ENCODE measurements at places on chromosomes 5 and 9.

DNA sequence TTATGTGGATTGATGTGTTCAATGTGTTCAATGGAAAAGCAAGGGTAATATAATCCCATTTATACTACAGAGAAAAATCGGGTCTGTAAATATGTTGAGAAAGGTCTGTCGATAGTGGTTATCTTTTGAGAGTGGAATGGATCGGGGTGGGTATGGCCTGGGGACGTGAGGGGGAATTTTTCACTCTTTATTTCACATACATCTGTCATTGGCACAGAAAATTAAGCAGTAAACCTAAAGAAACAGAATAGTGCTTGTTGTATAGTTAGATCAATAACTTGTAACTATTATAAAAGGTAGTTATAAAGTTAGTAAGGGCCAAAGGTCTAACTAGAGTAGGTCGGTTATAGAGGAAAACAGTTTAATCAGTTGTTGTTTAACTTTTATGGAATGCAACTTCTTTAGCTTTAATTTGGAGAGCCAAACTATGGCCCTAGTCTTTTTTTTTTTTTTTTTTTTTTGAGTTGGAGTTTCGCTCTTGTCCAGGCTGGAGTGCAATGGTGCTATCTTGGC lies 66.1 kb upstream of the ABL1 start:
- DNase-seq: no peak

- DNase-seq: no peak
Measured at GRCh38 chr9:127116957-127117356, 5.5 kb downstream of the ANGPTL2 start.

DNA sequence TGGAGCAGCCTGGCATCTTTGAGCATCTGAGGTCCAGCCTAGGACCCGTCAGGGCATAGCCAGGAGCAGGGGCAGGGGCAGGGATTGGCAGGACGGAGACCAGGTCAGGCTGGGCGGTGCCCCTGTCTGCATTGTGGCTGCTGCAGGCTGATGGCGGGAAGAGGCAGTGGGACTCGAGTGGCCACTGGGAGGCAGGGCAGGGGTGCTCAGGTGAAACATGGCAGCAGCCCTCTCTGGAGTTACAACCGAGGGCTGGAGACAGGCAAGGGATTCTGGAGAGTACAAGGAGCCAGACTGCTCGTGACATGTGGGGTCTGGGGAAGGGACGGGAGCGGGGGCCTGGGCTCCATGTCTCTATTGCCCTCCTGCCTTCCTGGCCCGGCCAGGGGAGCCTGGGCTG lies 97.4 kb upstream of the RAPGEF1 start:
- no peak for DNase-seq

DNA sequence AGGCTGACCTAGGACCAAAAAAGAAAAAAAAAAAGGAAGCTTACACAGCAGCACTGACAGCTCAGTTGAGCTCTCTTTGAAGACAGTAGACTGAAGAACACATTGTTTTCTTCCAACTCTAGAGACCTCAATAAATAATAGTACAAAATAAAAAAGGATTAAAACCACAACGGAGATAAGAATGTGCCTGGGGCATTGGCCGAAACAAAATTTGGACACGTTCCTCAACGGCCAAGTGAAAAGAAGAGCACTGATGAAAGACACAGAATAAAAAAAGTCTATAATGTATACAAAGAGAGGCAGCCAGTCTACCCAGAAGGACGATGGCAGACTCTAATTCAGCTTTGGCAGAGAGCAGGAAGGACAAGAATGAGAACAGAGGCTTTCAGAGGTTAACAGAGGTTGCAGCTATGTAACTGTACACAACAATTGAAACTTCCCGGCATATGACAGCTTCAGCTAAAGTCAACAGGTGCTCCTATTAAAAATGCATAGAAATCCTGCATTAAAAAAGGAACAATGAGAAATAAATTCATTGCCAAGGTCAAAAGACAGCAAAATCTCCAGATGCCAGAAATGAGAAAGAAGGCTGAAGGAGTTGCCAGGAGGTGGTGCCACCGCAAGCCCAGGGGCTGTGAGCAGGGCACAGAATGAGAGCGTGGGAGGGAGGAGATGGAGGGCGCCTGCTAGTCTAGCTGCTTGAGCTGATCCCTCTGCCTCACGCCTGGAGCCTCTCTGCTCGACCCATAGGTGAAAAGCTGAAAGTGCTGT lies 113.9 kb downstream of the DCP2 start:
- DNase-seq: no peak

GRCh38 chr5:112293587-112293986 lies 125.5 kb downstream of the EPB41L4A start:
- no peak for DNase-seq

DNA sequence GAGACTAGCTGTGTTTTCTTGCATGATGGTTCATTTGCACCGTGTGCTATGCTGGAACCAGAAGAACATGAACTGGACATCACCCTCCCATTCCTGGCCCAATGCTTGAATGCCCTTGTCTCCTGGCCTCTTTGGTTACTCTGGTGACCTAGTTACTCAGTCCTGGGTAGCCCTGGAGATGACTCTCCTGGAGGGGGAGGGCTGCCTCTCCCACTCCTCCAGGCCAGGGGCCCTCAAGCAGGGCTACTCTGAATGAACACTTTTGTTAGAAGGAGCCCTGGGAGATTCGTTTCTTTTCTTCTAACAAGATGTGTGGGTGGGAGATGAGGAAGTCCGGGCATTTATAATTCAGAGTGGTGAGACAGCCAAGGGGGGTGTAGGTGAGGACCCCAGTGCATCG lies 12.0 kb upstream of the NKX2-5 start:
- DNase-seq: no peak

GRCh38 chr9:74800226-74800625 lies 87.5 kb downstream of the TRPM6 start:
- no peak for DNase-seq

DNA sequence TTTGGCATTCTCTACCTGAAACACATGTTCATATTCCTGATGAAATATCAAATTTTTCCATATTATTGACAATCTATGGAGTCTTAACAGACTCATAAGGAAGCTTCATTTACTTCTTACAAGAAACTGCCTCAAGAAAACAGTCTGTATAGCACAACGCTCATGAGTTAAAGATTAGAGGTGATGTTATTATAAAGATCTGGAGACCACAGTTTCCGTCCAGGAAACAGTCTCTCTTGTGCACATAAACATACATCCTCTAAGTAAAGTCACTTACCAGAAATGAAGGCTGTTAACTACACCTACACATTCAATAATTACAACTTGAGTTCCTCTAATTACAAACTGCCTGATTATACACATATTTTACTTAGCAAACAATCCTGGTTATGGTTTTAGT lies 86.9 kb downstream of the RAPGEF6 start:
- DNase-seq: no peak

- no peak for DNase-seq
Measured at GRCh38 chr5:74031536-74031935, 405.5 kb downstream of the ARHGEF28 start.

DNA sequence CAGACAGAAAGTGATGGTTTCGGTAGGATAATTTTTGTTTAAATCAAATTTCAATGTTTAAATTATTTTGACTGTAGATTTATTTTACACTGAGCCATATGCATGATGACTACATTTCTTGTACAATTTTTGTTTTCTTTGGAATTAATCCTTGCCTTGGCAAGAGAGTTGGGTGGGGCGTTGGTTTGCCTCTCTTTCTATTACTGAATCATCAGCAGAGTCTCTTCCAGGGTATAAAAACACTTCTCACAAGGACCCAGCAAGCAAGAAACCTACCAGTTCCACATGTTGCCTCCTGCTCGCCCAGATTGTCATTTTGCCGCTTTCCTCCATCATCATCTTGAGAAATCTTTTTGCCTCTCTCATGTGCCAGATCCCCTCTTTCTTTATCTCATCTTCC lies 455.0 kb upstream of the DMAC1 start:
- DNase-seq: no peak

DNA sequence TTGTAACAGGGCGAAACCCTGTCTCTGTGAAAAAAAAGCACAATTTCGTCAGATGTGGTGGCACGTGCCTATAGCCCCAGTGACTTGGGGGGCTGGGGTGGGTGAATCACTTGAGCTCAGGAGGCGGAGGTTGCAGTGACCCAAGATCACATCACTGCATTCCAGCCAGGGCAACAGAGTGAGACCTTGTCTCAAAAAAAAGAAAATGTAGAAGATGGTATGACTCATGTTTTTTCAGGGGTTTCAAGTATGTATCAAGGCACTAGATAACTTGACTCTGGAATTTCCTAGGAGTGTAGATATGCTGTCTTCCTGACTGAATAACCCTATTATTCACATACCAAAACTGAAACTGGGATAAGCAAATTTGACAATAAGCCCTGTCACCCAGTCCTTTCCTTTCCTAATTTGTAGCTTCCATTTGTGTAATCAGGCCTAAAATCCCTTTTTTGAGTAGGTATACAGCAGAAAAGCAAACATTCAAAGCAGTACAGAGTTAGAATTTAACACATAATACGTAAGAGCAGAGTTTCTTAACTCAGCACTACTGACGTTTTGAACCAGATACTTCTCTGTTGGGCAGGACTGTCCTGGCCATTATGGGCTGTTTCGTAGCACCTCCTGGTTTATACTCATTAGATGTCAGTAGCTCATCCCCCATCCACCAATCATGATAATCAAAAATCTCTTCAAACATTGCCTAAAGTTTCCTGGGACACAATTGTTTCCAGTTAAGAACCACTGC lies 17.3 kb upstream of the ANKRD18B start:
- no peak for DNase-seq

- DNase-seq: peak; percentile 18
Measured at GRCh38 chr5:159156426-159157238, 52.7 kb downstream of the RNF145 start.

DNA sequence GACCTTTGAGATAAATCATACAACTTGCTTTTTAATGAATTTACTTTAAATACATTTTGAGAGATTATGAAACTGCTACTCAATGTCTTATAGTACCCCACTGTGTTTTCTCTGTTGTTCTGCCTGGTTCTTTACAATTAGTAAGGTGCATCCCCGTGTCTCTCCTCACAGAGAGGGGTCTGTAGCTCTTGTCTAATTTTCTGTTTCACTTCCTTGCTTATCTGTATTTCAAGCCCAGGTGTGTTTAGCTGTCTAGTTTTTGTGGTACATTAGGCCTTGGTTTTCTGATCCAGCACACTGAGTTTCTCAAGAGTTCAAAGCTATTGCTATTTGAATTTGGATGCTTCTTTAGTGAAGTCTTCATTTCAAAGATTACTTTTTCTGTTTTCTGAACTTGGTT lies 105.1 kb downstream of the MAST4 start:
- DNase-seq: no peak

DNA sequence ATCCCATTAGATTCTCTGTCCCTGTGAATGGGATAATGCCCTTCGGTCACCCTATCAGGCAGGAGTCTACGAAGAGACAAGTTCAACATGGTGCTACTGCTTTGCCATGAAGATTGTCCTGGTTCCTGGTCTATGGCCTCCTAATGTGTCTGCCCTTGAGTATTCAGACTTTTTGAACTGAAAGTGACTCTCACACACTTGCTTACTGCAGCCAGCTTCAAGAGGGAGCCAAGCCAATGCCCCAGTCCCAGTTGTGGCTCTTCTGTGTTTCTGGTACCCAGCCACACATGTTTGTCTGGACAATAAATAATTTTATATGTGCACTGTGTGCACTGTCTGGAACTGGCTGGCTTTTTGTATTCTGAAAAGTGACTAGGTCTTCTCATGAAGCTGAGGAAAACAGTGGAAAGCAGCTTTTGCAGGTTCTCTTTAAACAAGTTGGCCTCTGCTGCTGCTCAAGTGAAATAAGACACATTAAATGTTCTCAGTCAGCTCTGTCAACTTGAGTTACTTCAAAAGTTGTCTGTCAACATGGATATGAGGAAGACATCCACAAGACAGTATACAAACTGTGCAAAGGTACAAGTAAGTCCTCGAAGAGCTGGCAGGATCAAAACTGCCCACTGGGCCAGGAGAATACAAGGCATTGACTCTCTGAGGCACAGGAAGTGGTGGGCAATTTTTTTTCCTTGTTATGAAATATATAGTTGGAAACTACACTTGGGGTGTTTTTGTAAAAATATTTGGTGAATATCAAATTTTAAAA lies 60.0 kb downstream of the ZNF608 start:
- DNase-seq: no peak

GRCh38 chr9:5041390-5042115 lies 56.5 kb downstream of the JAK2 start:
- DNase-seq: no peak

- no peak for DNase-seq
Measured at GRCh38 chr5:181149806-181150733, 2.7 kb downstream of the OR2V2 start.

- DNase-seq: no peak
Measured at GRCh38 chr5:91366551-91366950, 16.6 kb downstream of the ARRDC3 start.

DNA sequence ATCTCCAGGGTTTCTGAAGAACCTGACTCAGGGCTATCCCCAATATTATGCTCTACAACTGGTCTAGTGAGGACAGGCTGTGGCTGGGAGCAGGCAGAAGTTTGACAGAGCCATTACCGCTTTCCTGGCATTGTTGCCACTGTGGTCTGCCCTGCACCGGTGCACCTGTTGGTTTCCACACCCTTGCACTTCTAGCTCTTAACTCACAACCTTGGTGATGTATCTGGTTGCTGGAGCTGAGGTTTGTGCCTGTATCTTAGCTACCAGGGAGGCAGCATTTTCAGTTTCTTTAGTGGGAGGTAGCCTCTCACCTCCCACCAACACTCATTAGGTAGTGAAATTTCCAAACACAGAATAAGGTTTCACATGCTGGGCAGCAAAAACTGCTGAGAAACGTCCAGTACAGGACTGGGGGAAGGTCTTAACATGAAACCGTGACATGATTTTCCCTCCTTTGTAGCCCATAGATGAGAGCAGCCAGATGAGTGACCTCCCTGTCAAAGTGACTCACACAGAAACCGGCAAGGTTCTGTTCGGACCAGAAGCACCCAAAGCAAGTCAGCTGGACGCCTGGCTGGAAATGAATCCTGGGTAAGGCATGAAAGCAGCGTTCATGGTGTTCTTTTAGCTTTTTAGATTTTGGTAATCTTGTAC lies 57.7 kb downstream of the SMARCA2 start:
- DNase-seq: no peak

DNA sequence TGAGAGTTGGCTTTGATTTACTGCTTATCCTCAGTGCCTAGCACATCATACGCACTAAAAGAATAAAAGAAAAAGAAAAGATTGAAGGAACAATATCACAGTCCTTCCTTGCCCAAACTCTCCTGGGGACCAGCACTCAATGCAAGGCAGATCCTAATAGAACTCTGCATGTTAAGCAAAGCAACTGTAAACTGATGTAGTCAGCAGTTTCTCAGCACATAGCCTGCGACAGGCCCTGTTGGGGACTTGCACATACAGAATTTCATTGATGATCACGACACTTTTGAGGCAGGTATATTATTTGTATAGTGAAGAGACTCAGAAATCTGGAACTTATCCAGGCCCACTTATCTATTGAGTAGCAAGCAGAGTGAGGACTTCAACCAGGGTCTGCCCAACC lies 15.4 kb downstream of the NIPAL4 start:
- no peak for DNase-seq

- no peak for DNase-seq
Measured at GRCh38 chr5:99141534-99142128, 212.8 kb upstream of the CHD1 start.

GRCh38 chr5:134432677-134433359 lies 21.1 kb upstream of the CDKN2AIPNL start:
- DNase-seq: no peak
